ENCODE measurements at places on chromosomes 3 and 15.

DNA sequence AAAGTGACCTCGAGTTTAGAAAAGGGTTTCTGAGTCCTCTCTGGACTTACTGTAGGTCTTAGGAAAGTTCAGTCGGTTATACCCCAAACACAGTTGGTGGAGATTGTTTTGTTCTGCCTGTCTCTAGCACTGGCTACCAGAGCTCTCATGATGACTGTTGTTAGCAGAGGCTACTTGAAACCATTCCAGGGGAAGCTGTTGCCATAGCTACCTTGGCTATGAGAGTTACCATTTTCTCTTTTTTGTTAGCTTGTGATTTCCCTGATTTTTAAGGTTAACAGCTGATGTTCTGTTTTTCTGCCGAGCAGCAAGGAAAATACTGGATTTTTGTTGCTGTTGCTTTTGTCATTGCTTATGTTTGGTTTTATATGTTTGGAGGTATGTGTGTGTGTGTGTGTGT is 26.7 kb downstream of the ABHD2 start:
- DNase-seq, result peak; percentile 66

- no peak for DNase-seq
These were observed 152.5 kb downstream of the KLHL25 start for GRCh38 chr15:85642065-85642692.

GRCh38 chr15:57031082-57031481 is 112.6 kb downstream of the TCF12 start:
- no peak for DNase-seq

GRCh38 chr15:81209635-81210034 is 13.0 kb downstream of the IL16 start:
- DNase-seq, result no peak

DNA sequence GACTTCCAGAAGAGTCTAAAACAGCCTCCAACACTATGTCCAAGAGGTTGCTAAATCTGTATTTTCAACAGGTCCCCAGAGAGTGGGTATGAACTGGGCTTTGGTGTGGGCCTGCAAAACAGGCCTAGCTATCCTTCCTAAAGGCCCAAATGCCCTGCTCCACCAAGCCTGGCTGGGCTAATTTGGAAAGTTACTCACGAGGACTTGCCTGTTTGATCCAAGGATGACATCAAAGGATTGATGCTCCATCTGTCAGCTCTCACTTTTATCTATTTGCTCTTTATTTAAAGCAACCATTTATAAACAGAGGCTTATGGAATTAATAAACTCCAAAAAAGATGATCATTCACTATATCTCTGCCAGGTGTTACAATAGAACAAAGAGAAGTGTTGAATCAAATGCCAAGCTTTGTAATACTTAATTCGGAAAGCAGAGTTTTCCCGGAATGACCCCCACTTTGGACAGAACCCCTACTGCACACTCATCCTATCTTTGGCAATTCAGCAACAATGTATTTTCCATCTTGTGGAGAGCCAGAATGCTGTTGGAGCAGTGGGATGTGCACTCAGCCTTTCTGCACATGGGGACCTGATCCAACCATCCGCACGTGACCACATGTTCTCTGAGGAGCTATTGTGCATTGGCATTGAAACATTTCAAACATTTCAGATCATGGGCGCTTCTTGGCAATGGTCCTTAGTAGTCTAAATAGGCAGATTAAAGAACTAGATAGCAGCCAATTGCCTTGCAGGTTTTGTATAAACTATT is 163.3 kb upstream of the THBS1 start:
- no peak for DNase-seq

DNA sequence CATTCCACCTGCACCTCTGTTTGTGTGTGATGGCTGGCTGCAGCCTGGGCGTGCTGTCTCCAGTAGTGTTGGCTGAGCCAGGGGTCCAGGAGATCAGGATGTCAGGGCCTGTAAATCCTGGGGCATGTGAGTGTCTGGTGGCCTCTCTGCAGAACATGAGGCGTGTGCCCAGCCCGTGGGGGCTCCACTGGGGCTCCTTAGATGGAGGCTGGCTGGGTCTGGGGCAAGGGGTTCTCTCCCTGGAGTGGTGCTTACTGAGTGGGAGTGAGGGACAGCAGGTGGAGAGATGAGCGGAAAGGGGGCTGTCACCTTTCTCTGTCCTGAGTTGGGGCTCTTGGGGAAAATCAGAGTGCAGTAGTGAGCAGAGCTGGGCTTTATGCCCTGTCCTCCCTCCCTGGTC is 152.2 kb downstream of the CHDH start:
- no peak for DNase-seq

- DNase-seq, result no peak
These were observed 176.3 kb downstream of the MEIS2 start for GRCh38 chr15:36924034-36924433.

DNA sequence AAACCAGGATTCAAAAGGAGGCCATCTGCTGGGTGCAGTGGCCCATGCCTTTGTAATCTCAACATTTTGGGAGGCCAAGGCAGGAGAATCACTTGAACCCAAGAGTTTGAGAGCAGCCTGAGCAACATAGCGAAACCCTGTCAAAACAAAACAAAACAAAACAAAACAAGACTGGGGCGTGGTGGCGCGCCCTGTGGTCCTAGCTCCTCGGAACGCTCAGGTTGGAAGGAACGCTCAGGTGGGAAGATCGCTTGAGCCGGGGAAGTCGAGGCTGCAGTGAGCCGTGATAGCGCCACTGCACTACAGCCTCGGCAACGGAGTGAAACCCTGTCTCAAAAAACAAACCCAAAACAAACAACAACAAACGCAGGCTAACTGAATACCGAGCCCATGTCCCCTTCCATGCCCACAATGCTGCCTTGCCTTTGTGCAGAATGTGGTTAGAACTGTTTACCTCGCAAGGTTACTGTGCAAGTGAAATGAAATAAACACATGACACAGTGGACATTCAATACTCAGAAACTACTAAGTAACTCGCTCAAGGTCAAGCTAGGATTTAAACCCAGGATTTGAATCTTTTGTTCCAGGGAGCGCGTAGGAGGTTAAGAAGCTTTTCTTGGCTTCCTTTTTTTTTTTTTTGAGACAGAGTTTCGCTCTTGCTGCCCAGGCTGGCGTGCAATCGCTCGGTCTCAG is 766 bp upstream of the EMC4 start:
- DNase-seq, result no peak

DNA sequence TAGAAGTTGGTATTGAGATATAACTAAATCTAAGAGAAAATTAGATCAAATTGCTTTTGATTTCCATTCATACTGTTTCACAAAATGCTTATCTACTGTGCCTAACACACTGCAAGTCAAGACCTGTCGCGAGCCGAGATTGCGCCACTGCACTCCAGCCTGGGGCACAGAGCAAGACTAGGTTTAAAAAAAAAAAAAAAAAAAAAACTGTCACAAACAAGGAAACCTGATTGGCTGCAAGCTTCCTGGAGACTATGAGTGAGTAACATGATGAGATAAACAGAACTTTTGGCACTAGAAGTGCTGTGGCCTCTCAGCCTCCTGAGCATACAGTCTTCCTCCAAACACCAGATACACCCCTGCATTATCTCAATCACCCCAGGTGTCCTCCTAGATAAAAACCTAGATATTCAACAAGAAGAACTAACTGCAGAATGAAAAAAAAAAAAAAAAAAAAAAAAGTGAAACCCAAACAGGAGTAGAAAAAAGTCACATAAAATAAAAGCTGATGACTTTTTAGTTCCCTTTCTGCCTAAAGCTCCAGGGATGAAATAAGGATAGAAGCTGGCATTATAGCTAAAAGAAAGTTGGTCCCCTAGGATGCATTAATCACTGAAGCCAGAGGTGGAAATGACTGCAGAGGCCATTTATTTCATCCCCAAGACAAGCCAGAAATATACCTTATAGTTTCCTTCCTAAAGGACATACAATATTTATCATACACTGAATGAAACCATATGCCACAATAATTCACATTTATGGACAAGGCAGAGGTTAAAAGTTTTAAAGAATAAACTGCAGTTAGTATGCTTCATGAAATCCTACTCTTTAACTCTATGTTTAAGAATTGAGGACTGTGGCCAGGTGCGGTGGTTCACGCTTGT is 82.4 kb downstream of the P3H2 start:
- DNase-seq, result no peak

DNA sequence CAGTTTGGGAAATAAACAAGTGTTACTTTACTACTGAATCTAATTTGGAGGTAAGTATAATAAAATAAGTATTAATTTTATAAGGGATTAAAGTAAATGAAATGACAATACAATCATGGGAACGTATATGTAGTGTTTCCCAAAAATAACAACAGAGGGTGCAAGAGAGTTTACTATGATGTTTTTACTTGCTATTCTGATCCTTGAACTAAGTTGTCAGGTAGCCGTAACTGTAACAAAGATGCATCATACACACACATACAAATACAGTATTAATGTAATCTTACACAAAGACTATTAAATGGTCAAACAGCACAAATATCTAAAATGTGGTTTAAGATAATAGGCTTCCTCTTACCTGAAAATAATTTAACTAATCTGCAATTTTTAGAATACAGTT is 311.4 kb downstream of the TBC1D5 start:
- no peak for DNase-seq

GRCh38 chr15:70276401-70276800 is 178.7 kb upstream of the TLE3 start:
- DNase-seq, result no peak

DNA sequence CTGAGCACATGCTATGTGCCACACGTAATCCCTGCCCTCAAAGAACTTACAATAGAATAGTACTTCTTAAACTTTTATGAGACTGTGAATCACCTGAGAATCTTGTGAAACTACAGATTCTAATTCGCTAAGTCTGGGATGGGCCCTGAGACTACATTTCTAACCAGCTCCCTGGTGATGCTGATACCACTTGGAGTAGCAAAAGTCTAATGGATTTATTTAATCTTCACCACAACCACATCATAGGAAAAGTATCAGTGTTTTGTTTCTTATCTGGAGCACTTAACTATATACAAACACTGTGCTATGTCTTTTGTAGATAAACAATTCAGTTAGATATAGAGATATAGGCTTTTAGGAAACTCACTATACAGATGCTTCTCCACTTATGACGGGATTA is 23.8 kb upstream of the TCF12 start:
- no peak for DNase-seq

DNA sequence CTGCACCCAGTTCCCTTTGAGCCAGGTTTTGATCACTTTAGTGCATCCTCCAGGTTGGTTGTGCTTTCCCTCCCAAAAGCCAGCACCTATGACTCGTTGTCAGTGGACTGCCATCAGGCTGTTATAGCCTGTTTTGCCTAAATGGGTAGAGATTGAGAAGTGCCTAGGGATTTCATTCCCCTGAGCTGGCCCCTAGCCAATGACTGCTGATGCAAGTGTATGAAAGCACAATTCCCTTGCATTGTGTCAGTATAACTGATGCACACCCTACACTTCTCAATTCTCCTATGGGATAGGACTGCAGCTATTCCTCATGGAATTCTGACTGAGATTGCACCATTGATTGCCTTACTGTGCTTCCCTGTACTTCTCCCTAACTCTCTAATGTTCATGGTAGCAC is 102.1 kb upstream of the ARPP21 start:
- no peak for DNase-seq

DNA sequence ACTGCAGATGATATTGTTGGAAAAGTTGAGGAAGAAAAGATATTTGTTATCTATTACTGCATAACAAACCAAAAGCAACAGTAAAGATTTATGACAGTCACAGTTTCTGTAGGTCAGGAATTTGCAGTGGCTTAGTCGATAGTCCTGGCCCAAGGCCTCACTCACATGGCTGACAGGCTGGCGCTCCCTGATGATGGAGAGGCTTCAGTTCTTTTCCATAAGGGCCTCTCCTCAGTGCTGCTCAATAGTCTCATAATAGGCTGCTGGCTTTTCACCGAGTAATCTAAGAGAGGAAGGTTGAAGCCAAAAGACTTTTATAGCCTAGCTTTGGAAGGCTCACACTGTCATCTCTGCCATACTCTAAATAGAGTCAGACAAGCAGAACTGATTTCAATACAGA is 17.7 kb downstream of the IREB2 start:
- no peak for DNase-seq

DNA sequence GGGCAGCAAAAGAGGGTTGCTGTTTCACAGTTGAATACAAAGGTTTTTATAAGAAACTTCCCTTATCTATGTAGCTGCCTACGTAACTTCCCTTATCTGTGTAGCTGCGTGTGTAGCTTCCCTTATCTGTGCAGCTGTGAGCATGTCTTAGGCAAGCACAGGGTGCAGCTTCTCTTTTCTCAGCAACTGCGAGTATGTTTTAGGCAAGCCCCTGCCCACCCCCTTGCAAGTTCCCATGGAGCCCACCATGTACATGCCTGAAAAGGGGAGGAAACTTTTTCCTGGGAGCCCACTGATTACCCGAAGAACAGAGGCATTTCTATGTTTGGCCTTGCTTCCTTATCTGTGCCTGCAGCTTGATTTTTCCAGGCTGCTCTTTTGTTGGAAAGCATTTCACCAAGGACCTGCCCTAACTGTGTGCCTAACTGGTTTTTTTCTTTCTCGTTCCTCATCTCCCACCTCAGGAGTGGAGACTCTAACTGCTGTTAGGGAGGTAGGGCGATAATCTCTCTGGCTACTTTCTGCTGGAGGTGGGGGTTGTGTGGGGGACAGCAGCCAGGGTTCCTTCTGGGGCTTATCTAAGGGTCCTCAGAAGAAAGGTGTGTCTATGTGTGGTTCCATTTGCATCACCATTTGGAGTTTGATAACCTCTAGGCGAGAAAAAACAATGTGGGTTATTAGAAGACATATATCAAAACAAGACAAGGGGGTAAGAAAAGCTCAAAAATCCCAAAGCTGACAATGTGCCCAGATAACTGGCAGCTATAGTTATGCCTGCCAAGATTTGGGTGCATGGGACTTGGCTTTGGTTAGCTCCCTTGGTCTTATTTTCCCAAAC is 26.0 kb downstream of the SORD start:
- DNase-seq, result no peak

GRCh38 chr15:49721621-49722020 is 100.8 kb downstream of the DTWD1 start:
- DNase-seq, result no peak
